ENCODE measurements at places on chromosomes 2 and 18.
A peak's percentile ranks its signal among the peaks of the same experiment; 100 is the strongest.

- DNase-seq, result no peak
These were observed 354.9 kb upstream of the CDH20 start for GRCh38 chr18:60978338-60978737.

DNA sequence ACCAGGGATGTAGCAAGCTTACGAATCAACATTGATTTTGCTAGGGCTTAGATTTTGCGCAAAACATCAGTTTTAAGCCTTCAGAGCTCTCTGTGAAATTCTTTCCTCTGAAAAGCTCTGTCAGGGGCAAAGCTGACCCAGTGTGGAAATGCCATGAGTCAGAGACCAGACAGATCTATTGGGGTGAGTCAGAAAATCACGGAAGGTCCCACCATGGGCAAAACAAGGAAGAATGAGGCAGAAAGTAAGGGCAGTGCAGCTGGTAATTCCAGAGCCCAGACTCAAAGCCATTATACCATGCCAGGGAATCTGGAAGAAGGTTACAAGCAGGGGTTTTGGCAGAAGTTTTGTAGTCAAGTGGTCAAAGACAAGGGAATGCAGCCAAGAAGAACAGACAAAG, 256.6 kb upstream of the CTAGE1 start:
- no peak for DNase-seq

DNA sequence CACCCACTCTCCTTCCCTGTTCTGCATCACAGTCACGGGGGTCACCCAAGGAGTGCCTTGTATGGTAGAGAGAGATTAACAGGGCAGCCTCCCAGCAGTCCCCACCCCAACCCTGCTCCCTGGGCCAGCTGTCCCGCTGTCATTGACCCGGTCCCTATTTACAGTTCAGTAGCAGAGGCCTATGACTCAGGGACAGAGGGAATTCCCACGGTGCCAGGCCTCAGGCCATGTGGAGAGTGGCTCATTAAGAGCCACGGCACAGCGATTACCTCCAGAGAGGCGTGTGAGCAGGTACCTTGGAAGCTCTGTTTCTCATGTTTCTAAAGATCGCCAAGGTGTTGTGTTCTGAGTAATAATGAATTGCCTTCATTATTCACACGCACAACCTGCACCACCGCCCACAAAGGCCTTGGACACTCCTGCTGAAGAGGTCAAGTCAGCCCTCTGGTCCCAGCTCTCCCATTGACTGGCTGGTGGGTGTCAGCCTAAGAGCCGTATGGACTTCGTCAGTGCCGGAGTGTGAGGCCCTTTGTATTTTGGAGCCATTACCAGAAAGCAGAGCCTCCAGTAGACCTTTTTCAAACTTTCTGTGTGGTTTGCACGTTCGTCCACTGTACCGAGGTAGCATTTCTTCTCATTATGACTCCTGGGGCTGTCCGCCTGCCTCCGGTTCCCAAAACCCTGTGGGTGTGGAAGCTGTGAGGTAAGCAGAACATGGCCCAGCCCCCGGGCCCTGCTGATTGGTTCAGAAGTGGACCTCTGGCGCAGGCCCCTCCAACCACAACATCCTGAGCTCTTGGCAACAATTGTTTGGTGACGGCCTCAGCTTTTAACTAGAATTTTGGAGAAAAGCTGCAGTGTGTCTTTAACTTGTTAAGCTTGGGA, 47.0 kb downstream of the SERTAD2 start:
- DNase-seq, result peak; percentile 92

- DNase-seq, result no peak
These were observed 116.1 kb downstream of the EIPR1 start for GRCh38 chr2:3261511-3261910.

DNA sequence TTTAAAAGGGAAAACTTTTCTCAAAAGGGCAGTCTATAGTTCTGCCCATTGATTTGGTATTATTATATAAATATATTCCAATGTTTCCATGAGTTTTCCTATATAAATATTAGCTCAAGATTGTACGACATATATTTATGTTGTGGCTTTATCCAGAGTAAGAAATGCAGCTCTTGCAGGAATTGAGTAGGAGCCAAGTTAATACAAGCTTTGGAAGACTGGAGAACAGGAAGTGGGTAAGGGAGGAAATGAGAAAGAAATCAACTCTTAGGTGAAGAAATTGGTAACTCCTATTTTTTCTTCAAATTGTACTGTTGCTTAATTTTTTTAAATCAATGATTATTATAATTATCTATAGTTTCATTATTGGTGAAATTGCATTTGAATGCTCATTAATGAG, 105.4 kb upstream of the FAM117B start:
- DNase-seq, result no peak
